HT1080 (cell line): ENCODE measurements at places on chromosomes 6 and 20. TPM values are rescaled to one million over a fixed set of nuclear protein-coding genes. Genes with fewer than 3 reads are reported as not detected.
A peak's percentile ranks its signal among the peaks of the same experiment; 100 is the strongest.

- DNase-seq, result no peak
These were observed 157.7 kb downstream of the ZDHHC14 start for GRCh38 chr6:157538698-157539097.

- peak; percentile 68 for DNase-seq
These were observed 23.6 kb upstream of the TMEM181 start for GRCh38 chr6:158536084-158536890.

Gene HDGFL1
- not detected in 2 replicates for total RNA-seq

Gene C20orf202
- total RNA-seq, result not detected in 2 replicates

DNA sequence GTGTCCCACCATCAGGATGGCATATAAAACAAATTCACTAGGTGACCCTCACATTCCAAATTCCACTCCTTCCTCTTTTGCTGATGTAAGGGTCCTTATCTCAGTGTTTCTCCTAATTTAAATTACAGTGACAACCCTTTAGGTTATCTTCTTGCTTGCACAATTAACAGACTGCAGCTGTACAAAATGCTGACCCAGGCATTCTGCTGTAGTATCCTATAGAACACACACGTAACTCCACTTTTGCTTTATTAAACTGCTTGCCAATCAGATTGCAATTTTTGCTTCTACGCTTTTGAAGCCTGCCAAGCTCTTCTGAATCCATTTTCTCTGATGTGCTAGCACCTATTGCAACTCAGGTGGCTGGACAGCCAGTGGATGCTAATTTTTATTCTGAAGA lies 950.3 kb downstream of the TFAP2A start:
- no peak for DNase-seq

GRCh38 chr20:59823030-59823423 lies 110.4 kb downstream of the SYCP2 start:
- no peak for DNase-seq

GRCh38 chr6:52839124-52840055 lies 1.2 kb downstream of the GSTA5 start:
- DNase-seq, result peak; percentile 78
